Activated T-helper 1 cell treated with anti-CD3 and anti-CD28 coated beads, Interleukin-12 subunit alpha, Interleukin-12 subunit beta, Interleukin-2, Interleukin-4 antibody, amounts not matched to agents 30 ng/mL and 10 ng/mL and 1 ng/mL, durations not matched to agents 14 hours and 24 hours and 36 hours (primary cell): ENCODE measurements at places on chromosomes 4 and X. TPM values are rescaled to one million over a fixed set of nuclear protein-coding genes. Genes with fewer than 3 reads are reported as not detected.

GRCh38 chr4:46894826-46895225 lies 14.2 kb downstream of the COX7B2 start:
- H3K4me1 ChIP-seq: no peaks in the 10 kb centered on the region
- no peaks in the 10 kb centered on the region for H3K36me3 ChIP-seq
- no peak for DNase-seq
- no peak overlapping the region for H3K4me3 ChIP-seq

Gene TLL1
- total RNA-seq: not detected in 2 replicates

GRCh38 chr4:107147873-107148272 lies 111.8 kb upstream of the DKK2 start:
- H3K36me3 ChIP-seq: no peaks in the 10 kb centered on the region
- DNase-seq: no peak
- no peaks in the 10 kb centered on the region for H3K4me1 ChIP-seq
- H3K27me3 ChIP-seq: no peaks in the 10 kb centered on the region
- H3K27ac ChIP-seq: no peak overlapping the region

Gene PABPC1L2A
- total RNA-seq: not detected in 2 replicates

Gene BGN
- not detected in 2 replicates for total RNA-seq
